ENCODE measurements at places on chromosomes 6 and 20.

DNA sequence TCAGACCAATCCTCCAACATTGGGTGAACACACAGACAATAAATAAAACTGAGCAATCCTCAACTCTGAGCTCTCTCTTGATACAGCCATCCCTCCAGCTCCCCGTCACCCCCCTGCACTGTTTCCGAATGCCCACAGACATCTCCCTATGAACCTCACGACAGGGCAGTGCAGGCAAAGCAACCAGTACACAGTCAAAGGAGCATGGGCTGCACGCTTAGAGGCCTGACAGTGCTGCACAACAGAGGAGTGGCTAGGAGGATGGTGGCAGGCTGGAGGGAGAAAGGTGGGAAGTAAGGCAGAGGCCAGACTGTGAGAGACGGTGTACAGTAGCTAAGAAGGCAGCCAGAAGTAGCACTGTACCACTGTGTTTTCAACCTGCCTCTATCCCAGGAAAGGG, 24.0 kb downstream of the FYN start:
- no peak for DNase-seq

GRCh38 chr20:53889411-53890148, 180.8 kb downstream of the BCAS1 start:
- DNase-seq, result no peak

- DNase-seq, result no peak
Observed at GRCh38 chr6:119035459-119035858, 43.0 kb downstream of the FAM184A start.

DNA sequence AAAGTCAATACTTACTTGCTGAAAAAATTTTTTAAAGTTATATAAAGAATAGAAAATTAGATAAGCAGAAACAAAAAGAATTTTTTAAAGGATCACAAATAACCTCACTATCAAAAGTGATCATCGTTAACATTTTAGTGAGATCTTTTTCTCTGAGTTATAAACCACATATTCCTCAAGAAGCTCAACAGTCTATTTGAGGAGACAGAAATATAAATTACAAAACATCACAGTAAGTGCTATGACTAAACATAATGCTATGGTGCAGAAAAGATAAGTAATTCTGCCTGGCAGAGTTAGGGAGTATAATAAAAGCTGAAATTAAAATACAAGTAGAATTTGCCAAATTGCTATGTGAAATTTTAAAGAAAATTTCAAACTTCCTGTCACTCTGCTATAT, 226.7 kb downstream of the LMBRD1 start:
- no peak for DNase-seq

DNA sequence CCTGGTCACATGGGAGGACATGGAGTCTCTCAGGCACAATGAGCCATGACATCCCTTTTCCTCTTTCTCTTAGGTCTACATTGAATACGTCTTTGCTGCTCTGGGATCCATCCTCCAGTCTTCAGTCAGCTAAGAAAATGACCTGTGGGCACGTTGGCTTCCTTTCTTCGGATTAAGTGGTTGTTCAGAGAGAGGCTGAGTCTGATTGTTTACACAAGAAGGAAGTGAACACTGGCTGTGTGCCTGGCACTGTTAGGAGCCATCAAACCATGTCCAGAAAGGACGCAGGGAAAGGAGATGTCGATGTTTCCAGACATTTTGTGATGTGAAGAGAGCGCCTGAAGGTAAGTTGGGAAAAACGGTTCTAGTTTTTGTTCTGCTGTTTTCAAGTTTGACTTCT, 309.9 kb upstream of the CDYL start:
- no peak for DNase-seq

DNA sequence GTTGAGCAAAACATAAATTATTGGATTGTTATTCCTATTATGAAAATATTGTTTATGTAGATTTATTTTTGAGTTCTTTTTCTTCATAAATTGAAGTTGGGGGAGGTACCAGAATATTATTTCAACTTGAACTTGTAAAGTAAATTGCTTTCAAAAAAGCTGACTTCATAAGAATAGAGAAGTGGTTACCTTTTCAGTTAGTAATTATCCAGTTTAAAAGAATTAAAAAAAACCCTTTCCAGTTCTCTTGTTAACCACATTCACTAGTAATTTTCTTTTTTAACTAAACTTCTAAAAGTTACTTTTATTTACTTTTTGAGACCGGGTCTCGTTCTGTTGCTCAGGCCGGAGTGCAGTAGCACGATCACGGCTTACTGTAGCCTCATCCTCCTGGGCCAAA, 124.3 kb downstream of the CDKAL1 start:
- no peak for DNase-seq

- DNase-seq, result no peak
Observed at GRCh38 chr20:49685809-49686208, 27.9 kb downstream of the B4GALT5 start.

DNA sequence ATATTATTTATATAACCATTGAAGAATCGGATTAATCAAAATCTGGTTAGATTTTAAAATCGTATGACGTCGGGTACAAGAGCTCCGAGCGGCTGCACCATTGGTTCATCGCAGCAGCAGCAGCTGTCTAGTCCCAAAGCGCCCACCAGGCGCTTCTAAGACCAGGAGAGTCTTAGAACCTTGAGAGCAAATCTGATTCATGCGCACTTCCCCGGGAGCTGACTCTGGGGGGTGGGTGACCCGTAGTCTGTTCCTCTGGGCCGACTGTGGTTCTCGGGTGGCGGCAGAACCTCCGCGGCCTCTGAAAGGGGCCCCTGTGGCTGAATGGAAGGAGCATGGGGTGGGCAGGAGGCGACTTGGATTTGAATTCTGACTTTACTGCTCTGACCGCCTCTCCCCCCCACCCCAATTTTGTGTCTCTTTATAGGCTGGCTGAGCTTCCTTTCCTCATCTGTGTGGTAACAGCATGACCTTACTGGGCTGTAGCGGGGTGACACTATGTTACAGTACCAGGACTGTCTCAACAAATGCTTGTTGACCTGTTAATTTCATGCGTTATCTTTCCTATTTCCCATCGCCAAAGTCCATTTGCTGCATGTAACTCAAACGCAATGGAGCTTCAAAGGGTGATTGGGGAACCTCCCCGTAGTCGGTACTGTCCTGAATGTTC, 119.7 kb downstream of the RTN4IP1 start:
- no peak for DNase-seq

GRCh38 chr6:144160431-144161005, 10.2 kb downstream of the STX11 start:
- no peak for DNase-seq

GRCh38 chr6:44024574-44025219, 102.6 kb downstream of the MRPL14 start:
- no peak for DNase-seq

DNA sequence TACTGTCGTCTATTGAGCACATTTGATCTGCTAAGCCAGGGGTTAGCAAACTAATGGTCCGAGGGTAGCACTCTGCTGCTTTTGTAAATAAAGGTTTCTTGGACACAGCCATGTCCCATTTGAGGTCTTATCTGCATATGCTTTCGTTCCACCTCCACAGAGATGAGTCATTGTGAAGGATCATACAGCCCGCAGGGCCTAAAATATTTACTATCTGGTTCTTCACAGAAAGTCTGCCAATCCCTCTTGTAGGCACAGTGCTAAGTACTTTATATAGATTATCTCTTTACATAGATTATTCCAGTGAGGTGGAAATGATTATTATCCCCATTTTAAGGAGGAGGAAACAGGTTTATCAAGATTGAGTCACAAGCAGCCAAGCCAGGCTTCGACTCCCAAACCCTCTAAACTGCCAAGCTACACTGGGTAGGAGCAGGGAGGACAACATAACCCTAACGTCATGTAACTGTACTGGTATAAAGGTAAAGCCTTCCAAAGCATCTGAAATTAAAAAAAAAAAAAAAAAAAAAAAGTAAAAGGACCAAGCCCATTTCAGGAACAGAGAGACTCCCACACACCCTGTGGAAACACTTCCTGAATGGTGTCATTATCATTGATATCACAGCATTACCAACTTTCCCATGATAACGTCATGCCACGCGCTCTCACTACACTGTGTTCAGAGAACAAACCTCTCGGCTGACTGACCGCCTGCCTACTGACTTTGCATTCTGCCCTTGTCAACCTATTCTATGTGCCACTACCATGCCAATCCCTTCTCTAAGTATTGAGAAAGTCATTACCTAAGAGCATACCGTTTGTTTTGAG, 101.0 kb downstream of the KIF16B start:
- DNase-seq, result no peak

- no peak for DNase-seq
Observed at GRCh38 chr6:24932832-24933231, 2.9 kb downstream of the RIPOR2 start.

- DNase-seq, result no peak
Observed at GRCh38 chr20:8155812-8156211, 23.7 kb downstream of the PLCB1 start.

DNA sequence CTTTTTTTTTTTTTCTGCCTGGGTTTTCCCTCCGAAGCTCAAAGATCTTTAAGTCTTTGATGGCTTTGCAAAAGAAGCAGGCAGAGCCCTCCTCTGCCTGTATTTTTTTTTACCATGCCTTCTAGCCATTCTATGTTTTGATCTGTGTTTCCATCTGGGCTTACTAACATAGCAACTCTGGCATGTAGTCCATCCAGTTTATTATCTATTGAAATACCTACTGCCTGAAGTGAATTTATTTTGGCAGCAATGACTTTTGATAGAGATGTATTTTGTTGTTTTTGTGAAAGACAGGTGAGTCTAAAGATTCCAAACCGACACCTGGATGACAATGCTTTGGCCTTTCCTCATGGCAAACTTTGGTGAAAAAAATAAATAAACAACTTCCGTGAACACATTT, 1157.7 kb upstream of the MAP3K7 start:
- DNase-seq, result no peak

DNA sequence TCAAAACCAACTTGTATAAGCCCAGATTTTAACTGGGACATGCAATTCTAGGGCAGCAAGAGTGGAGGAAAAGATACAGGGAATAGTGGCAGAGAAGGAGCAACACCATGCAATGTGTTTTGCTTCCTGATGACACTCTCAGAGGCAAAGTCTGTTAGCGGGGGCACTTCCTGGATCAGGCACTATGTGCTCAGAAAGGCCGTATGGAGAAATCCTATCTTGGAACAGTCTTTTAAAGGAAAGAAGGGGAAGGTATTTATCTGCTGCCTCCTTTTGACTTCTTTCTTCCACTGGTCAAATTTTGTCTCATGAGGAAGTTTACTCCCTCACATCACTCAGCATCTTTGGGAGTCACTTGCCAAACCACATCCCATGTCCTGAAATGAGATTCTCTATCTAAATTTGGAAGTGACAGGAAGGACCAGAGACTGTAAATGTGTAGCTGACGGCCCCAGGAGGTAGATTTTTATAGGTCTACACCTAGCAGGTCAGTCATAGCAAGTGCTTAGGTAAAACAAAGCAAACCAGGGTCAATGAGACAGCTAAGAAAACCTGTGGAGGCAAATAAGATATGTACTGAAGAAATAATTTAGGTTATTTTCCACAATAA, 91.7 kb upstream of the ELOVL5 start:
- DNase-seq, result no peak

DNA sequence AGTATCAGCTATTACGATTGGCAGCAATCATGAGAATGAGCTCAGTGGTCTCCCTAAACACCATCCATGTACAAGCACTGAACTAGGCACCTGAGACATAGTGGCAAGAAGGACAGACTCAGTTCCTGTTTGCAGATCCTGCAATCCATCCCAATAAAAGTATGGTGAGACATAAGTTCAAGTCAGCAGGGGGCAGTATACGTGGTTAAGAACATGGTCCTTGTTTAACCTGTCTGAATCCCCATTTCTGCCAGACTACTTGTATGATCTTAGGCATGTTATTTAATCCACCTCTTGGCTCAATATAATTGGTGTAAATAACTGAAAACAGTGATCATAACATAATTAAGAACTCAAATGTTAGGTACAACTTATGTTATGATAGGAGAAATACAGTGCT, 33.2 kb upstream of the PNISR start:
- DNase-seq, result no peak
